ENCODE measurements at places on chromosomes 2 and 18. TPM values are rescaled to one million over a fixed set of nuclear protein-coding genes. Genes with fewer than 3 reads are reported as not detected.

CRYGC gene
- not detected for polyA plus RNA-seq

MATN3 gene
- polyA plus RNA-seq, result 2.0 TPM

B4GALT6 gene
- 3.2 TPM for polyA plus RNA-seq

GKN2 gene
- polyA plus RNA-seq, result not detected

NT5DC4 gene
- polyA plus RNA-seq, result not detected

SEPTIN10 gene
- 90.2 TPM for polyA plus RNA-seq

ASPRV1 gene
- 1.9 TPM for polyA plus RNA-seq

LONRF2 gene
- 5.0 TPM for polyA plus RNA-seq

All from urinary bladder (tissue), 4 donors.